HAP-1 (cell line): ENCODE measurements at places on chromosomes 4 and X.
A peak's percentile ranks its signal among the peaks of the same experiment; 100 is the strongest.

- DNase-seq, result no peak
Observed at GRCh38 chr4:134531013-134531412, 329.4 kb upstream of the PABPC4L start.

- peak; percentile 96 for DNase-seq
Observed at GRCh38 chr4:186651624-186652023, 72.0 kb downstream of the FAT1 start.

GRCh38 chr4:48439988-48440387, 43.2 kb upstream of the SLC10A4 start:
- DNase-seq, result no peak

DNA sequence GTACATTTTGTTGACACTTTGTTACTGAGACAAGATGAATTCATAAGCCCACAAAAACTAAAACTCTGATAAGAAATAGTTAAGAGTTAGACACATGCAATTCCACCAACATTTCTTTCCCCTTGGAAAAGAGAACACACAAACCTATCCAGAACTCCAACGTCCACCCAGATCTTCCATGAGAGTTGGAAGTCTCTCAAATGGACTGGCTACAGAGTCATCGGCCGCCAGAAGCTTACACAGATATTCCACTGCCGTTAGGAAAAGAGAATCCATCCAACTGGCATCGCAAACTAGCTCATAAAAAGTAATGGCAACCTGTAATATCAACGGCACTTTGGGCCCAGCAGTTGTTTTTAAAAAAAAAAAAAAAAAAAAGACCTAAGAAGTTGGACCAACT, 114.7 kb downstream of the PRKX start:
- no peak for DNase-seq

- DNase-seq, result peak; percentile 9
Observed at GRCh38 chrX:9340598-9341290, 124.1 kb upstream of the TBL1X start.
